Psoas muscle (tissue), 8 donors: ENCODE measurements at places on chromosomes 6 and 20. TPM values are rescaled to one million over a fixed set of nuclear protein-coding genes. Genes with fewer than 3 reads are reported as not detected.

GRCh38 chr6:105795913-105796517 is 290.1 kb upstream of the PRDM1 start:
- no peak overlapping the region for H3K4me3 ChIP-seq
- H3K36me3 ChIP-seq, result no peaks in the 10 kb centered on the region
- H3K27ac ChIP-seq, result peak overlapping the region; percentile 78
- peaks cover 52% of the 10 kb centered on the region for H3K4me1 ChIP-seq

The DOK5 gene
- total RNA-seq, result 11.7 TPM

The GSTA3 gene
- total RNA-seq, result not detected

DNA sequence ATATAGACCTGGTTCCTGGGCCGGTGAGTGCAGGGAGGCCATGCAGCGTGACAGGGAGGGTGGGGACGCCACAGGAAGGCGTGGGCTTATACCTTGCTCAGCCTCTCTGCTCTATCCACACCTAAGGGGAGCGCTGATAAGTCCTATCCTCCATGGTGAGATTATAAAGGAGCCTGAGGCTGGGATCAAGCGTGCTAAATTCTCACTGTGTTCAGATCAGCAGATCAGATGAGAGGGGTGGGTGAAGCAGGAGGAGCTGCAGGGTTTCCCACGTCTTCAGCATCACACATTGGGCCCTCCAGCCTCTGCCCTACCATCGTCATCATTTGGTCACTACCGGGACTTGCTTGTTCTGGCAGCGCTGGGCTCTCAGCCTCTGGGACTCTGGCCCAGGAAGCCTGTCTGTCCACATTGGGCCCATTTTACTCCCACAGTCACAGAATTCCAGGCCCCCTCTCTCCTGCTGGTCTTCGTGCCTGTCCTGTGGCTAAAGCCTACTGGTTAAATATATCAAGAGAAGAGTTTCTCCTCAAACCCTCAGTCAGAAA is 29.1 kb upstream of the PDE10A start:
- H3K4me1 ChIP-seq, result no peaks in the 10 kb centered on the region
- no peak for DNase-seq
- no peaks in the 10 kb centered on the region for H3K36me3 ChIP-seq
- no peak overlapping the region for H3K4me3 ChIP-seq
- peaks cover 10% of the 10 kb centered on the region for H3K27me3 ChIP-seq

The HAO1 gene
- total RNA-seq, result not detected

The ADISSP gene
- total RNA-seq, result 16.0 TPM

DNA sequence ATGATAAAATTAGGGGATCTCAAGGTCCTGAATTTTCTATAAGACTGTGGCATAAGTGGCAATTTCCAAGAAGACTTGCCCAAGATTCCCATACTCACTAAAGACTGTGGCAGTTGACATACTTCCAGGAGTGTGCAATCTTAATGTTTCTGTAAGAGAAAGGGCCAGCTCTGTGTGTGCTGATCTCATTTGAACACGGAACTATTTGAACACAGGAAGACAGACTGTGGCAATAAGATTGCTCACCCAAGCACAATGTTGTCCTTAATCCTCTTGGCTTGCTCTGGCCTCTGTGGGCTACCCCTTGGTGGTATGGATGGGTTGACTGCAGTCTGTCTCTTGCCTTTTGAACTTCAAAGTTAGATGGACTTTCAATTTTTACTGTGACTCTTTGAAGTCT is 151.4 kb downstream of the PHF3 start:
- no peak overlapping the region for H3K27ac ChIP-seq
- H3K4me3 ChIP-seq, result no peak overlapping the region
- no peaks in the 10 kb centered on the region for H3K4me1 ChIP-seq
- no peaks in the 10 kb centered on the region for H3K27me3 ChIP-seq
- H3K36me3 ChIP-seq, result no peaks in the 10 kb centered on the region

The FERMT1 gene
- 0.24 TPM for total RNA-seq

- H3K27ac ChIP-seq, result no peak overlapping the region
- no peaks in the 10 kb centered on the region for H3K36me3 ChIP-seq
- H3K4me3 ChIP-seq, result no peak overlapping the region
- no peaks in the 10 kb centered on the region for H3K27me3 ChIP-seq
- H3K4me1 ChIP-seq, result no peaks in the 10 kb centered on the region
Observed at GRCh38 chr20:43975096-43975768, 60.6 kb downstream of the TOX2 start.

The C6orf52 gene
- total RNA-seq, result 0.61 TPM

DNA sequence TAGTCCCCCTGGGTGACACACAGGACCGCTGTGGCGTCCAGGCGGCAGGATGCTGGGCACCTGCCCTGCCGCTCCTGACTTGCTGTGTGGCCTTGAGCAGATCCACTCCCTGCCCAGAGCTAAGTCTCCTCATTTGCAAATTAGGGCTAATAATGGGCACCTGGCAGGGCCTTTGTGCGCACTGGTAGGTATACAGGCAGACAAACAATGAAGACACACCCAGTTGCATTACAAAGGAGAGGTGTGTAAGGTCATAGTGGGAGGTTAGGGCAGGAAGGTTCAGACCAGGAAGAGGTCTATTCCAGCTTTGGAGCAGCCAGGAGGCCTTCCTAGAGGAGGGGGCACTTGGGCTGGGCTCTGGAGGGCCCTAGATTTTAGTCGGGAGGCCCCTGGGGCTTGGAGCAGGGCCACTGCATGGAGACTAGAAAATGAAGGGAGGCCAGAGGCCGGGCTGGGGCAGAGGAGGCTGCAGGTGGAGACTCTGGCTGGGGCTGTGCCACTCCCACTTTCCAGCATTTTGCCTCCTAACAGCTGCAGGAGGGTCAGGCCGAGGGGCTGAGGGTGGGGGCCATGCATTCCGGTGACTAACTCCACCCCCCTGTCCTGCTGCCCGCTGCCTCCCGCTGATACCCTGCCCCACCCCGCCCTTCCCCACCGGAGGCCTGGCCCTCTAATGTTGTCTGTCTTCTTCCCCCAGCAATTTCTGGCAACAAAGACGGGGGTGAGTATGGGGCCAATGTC is 28.5 kb downstream of the MYH7B start:
- H3K27me3 ChIP-seq, result no peaks in the 10 kb centered on the region
- no peak for DNase-seq
- peaks cover 23% of the 10 kb centered on the region for H3K4me1 ChIP-seq

- no peak for DNase-seq
- H3K4me3 ChIP-seq, result no peak overlapping the region
- peaks cover 3% of the 10 kb centered on the region for H3K27me3 ChIP-seq
Observed at GRCh38 chr6:116467096-116467495, 5.9 kb downstream of the CALHM6 start.

GRCh38 chr6:134740473-134741199 is 209.3 kb downstream of the ALDH8A1 start:
- H3K27me3 ChIP-seq, result no peaks in the 10 kb centered on the region
- no peak for DNase-seq
- no peak overlapping the region for H3K27ac ChIP-seq

- H3K27me3 ChIP-seq, result no peaks in the 10 kb centered on the region
- peaks cover 10% of the 10 kb centered on the region for H3K4me1 ChIP-seq
- peaks cover 27% of the 10 kb centered on the region for H3K36me3 ChIP-seq
- DNase-seq, result no peak
Observed at GRCh38 chr20:50592282-50593004, 82.3 kb downstream of the PTPN1 start.

GRCh38 chr6:6556161-6556737 is 32.3 kb upstream of the LY86 start:
- no peak overlapping the region for H3K27ac ChIP-seq
- H3K36me3 ChIP-seq, result no peaks in the 10 kb centered on the region
- H3K4me3 ChIP-seq, result no peak overlapping the region
- H3K4me1 ChIP-seq, result no peaks in the 10 kb centered on the region

The EYA2 gene
- 1.6 TPM for total RNA-seq

DNA sequence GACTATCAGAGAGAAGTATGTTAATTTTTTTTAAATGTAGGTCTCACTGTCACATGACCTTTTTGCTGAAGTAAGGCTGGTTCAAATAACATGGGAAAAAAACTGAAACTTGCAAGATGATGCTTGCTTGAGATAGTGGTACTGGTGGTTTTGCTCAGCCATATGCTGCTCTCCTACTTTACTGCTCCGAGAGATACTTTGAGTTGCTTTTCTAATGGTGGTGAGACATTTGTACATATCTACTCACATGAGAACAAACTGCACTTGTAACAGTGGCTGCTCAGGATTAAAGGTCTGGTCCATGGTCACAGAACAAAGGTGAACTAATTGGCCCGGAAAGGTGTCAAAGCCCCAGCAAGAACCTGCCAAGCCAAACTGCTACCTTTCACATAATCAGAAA is 106.2 kb upstream of the BEND3 start:
- H3K27ac ChIP-seq, result no peak overlapping the region
- no peaks in the 10 kb centered on the region for H3K36me3 ChIP-seq
- no peak for DNase-seq
- no peaks in the 10 kb centered on the region for H3K27me3 ChIP-seq

- H3K27me3 ChIP-seq, result no peaks in the 10 kb centered on the region
- no peak overlapping the region for H3K4me3 ChIP-seq
- no peak for DNase-seq
Observed at GRCh38 chr20:10007747-10008146, 27.0 kb upstream of the ANKEF1 start.

- H3K4me3 ChIP-seq, result no peak overlapping the region
- H3K27me3 ChIP-seq, result peaks cover 12% of the 10 kb centered on the region
- H3K36me3 ChIP-seq, result no peaks in the 10 kb centered on the region
Observed at GRCh38 chr20:2815242-2815900, 584 bp downstream of the C20orf141 start.

The EMILIN3 gene
- not detected for total RNA-seq

DNA sequence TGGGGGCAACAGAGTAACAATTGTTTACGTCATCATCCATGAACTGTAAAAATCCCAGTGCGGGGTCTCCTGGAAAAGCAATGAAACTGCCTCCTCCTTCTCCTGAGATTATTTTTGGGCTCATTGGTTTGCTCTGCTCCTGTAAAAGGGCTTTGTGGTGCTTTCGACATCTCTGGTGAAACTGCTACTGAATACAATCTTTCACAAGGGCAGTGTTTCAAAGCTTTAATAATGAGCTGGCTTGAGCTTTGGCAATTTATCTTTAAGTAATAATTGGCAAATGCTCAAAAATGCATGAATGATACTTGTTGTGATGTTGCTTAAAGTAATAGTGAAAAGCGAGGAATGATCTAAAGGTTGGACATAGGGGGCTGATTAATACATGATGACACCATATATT is 43.5 kb upstream of the ENPP1 start:
- no peaks in the 10 kb centered on the region for H3K4me1 ChIP-seq
- H3K36me3 ChIP-seq, result no peaks in the 10 kb centered on the region
- DNase-seq, result no peak

DNA sequence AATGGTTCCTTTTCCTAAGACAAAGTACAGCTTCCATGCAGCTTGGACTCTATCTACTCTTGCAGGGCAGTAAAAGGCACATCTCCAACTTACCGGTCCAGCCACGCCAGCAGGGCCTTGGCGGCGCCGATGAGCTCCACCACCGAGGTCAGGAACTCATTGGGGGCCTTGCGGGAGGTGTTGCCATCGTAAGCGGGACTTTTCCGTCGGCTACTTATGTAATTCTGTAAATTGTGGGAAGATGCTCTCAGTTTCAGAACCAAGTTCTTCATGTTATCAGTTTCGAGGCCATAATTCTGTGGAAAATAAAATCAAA is 68.5 kb downstream of the CNKSR3 start:
- H3K27ac ChIP-seq, result no peak overlapping the region
- H3K36me3 ChIP-seq, result peaks cover 11% of the 10 kb centered on the region
- H3K4me1 ChIP-seq, result no peaks in the 10 kb centered on the region
- no peak for DNase-seq
- H3K4me3 ChIP-seq, result no peak overlapping the region
- H3K27me3 ChIP-seq, result no peaks in the 10 kb centered on the region

GRCh38 chr6:33869826-33870423 is 66.1 kb upstream of the MLN start:
- no peak for DNase-seq
- H3K4me3 ChIP-seq, result no peak overlapping the region
- H3K27ac ChIP-seq, result no peak overlapping the region
- no peaks in the 10 kb centered on the region for H3K4me1 ChIP-seq
- no peaks in the 10 kb centered on the region for H3K36me3 ChIP-seq

The CPXM1 gene
- total RNA-seq, result 0.62 TPM

GRCh38 chr6:29796026-29796425 is 31.6 kb upstream of the HLA-G start:
- peaks cover 2% of the 10 kb centered on the region for H3K4me1 ChIP-seq
- no peak for DNase-seq
- peaks cover 9% of the 10 kb centered on the region for H3K27me3 ChIP-seq
- no peak overlapping the region for H3K4me3 ChIP-seq

GRCh38 chr6:51553246-51554015 is 534.0 kb downstream of the PKHD1 start:
- no peak overlapping the region for H3K4me3 ChIP-seq
- no peaks in the 10 kb centered on the region for H3K4me1 ChIP-seq
- no peak overlapping the region for H3K27ac ChIP-seq
- no peaks in the 10 kb centered on the region for H3K27me3 ChIP-seq
- no peaks in the 10 kb centered on the region for H3K36me3 ChIP-seq

- H3K4me3 ChIP-seq, result no peak overlapping the region
- H3K36me3 ChIP-seq, result no peaks in the 10 kb centered on the region
- H3K27me3 ChIP-seq, result no peaks in the 10 kb centered on the region
- no peaks in the 10 kb centered on the region for H3K4me1 ChIP-seq
- DNase-seq, result no peak
Observed at GRCh38 chr6:119102901-119103300, 24.4 kb upstream of the FAM184A start.

The ZKSCAN3 gene
- total RNA-seq, result 1.5 TPM

DNA sequence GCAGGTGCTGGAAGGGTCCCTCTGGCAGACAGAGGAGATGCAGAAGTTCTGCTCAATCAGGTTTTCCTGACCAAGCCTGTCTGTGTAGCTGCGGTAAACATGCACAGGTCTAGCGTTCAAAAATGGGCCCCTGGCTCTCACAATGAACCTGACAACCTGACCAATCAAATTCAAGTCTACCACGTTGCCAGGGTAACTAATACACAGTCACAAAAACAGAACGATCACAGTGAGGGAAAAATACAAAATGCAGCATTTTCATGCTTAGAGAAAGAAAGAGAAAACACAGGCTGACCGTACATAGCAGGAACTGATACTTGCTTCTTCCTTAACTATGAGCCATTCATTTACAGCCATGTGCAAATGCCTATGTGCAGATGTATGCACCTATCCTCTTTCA is 353.1 kb upstream of the TSHZ2 start:
- H3K4me1 ChIP-seq, result no peaks in the 10 kb centered on the region
- no peak overlapping the region for H3K4me3 ChIP-seq
- no peaks in the 10 kb centered on the region for H3K27me3 ChIP-seq
- H3K27ac ChIP-seq, result no peak overlapping the region
- no peak for DNase-seq
- no peaks in the 10 kb centered on the region for H3K36me3 ChIP-seq

DNA sequence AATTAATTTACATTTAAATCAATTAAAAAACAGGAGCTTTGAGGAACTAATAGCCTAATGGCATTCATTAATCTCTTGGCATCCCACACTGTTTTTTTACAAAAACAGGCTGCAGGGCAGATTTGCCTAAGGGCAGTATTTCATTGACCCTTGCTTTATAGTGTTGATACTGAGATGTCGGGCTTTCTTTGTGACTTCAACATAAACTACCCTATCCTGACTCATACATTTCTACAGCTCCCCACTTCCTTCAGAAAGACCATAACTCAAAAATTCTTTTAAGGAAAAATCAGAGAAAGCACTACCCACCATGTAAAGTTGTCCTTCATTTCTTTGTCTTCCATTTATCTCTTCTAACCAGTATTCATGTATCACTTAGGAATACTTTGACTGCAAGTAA is 92.2 kb upstream of the NT5E start:
- no peaks in the 10 kb centered on the region for H3K27me3 ChIP-seq
- H3K36me3 ChIP-seq, result no peaks in the 10 kb centered on the region
- DNase-seq, result no peak
- no peak overlapping the region for H3K4me3 ChIP-seq

The PNLDC1 gene
- total RNA-seq, result not detected
